ENCODE measurements at places on chromosomes 11 and 22.

DNA sequence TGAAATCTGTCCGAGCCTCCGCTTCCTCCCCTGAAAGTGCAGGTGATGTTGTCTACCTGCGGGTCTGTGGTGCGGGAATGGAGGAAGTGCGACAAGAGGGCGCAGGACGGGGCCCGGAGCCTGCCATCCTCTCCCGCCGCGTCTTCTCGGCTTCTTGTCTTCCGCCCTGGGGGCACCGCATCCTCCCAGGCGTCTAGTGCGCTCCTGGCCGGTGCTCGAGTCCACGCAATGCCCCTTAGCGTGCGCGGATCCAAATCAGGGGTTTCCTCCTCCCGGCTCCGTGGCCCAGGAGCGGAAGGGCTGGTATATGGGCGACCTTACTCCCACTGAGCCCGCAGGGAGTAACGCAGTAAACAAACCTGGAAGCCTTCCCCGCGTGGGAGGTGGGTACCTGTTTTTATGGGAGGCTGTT lies 405 bp downstream of the SFI1 start:
- no peak for DNase-seq

- no peak for DNase-seq
Measured at GRCh38 chr11:62880231-62880802, 379 bp upstream of the SLC3A2 start.

DNA sequence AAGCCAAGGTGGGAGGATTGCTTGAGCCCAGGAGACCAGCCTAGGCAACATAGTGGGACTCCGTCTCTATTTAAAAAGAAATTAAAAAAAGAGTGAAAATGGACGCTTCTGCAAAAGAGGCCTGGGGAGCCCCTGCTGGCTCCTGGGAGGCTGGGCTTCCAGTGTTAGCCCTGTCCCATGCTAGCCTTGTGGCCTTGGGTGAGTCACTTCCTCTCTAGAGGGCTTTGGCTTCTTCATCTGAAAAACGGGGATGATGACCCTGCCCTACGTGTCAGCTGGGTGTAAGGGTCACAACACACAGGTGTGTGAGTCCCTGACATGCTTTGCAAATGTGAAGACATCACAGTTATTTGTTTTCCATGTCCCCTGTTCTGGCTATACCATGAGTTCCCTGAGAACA lies 32.8 kb downstream of the FAM227A start:
- DNase-seq: no peak

GRCh38 chr11:125625225-125625629 lies 264 bp downstream of the CHEK1 start:
- DNase-seq: no peak

DNA sequence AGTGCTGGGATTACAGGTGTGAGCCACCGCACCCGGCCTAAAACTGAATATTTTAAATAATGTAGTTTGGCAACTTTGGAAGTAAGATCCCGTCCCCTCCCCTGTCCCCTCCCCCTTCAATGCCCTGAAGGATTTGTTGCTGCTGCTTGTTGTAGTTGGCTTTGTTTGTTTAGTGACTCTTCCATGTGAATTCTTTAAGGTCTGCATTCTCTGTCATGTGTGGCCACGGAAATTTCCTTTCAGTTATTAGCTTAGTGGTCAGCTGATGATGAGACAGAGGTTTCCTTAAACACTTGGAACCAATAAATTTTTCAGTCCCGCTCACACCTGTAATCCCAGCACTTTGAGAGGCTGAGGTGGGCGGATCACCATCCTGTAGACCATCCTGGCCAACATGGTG lies 109.9 kb downstream of the MPPED1 start:
- DNase-seq: no peak

All from COR-L47 (cell line).